ENCODE measurements at places on chromosomes 7 and 10. TPM values are rescaled to one million over a fixed set of nuclear protein-coding genes. Genes with fewer than 3 reads are reported as not detected.

- no peak for DNase-seq
These were observed 101.3 kb downstream of the SDHAF3 start for GRCh38 chr7:97218767-97219166.

Gene CAPZA2
- total RNA-seq: 157 TPM

- peak; percentile 68 for DNase-seq
These were observed 171.2 kb upstream of the COL1A2 start for GRCh38 chr7:94223375-94224084.

- no peak for DNase-seq
These were observed 212.7 kb downstream of the TAX1BP1 start for GRCh38 chr7:27952456-27953285.

DNA sequence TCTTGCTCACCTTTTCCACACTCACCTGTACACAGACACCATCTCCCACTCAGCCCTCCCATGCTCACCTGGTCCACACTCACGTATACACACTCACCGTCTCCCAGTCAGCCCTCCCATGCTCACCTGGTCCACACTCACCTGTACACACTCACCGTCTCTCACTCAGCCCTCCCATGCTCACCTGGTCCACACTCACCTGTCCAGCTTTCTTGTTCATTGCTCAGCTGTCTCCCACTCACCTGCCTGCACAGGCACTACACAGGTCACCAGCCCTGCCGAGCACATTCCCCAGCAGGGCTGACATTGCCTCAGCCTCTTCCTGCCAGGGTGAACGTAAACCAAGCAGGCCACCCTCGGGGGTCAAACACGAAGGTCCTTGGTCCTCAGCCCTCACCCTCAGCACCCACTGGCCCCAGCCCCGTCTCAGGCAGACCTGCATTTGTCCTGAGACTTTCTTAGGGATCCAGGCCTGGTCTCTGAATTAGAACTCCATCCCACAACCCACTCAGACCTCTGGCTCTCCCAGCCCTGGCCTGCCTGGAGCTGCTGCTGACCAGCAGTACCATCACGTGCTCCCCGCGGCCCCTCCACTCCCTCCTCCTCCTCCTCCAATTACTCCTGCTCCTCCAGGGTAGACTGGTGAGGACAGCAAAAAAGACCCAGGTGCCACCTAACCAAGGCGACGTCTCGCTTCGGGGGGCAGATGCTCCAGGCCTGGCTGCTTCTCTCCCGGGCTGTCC lies 12.8 kb upstream of the DNAAF5 start:
- no peak for DNase-seq

DNA sequence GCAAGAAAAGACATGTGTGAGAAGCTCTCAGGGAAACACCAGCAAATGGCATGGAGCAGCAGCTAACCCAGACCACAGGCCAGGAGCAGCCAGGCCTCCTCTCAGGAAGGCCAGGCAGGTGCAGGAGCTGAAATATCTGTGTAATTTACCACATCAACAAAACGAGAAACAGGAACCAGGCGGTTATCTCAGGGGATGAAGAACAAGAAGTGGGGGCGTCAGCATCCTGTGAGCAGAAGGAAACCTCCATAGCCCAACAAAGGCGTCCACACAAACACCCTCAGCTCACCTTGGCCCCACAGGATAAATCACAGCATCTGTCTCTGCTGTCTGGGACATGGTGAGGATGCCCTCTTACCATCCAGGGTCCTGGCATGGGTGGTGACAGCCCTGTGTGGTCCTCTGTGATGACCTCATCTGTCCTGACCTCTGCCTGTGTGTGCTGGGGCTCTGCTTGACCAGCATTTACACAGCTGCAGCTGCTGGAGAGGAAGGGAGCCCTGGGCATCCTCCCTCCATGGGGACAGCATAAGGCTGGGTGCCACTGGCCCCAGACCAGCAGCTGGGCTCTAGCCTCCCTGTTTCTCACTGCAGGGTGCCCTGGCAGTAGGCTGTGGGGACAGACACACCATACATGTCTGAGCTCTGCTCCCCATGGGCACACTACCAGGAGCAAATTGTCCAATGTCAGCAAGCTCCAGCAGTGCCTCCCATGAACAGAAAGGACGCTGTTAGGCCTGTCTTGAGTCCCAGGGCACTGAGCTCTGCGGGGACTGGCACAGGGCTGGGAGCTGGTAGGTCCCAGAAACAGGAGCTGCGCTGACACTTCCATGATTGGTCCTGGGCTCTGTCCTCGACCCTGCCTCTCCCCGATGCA lies 34.6 kb downstream of the ANXA8 start:
- peak; percentile 15 for DNase-seq
